ENCODE measurements at places on chromosomes 1 and 21. TPM values are rescaled to one million over a fixed set of nuclear protein-coding genes. Genes with fewer than 3 reads are reported as not detected.

The RXFP4 gene
- not detected for total RNA-seq

The HTR6 gene
- total RNA-seq: not detected

The LRRC53 gene
- not detected for total RNA-seq

The OPTC gene
- not detected for total RNA-seq

The POU3F1 gene
- not detected for total RNA-seq

The OR13G1 gene
- total RNA-seq: not detected

The LENEP gene
- total RNA-seq: 0.42 TPM

The OLIG2 gene
- not detected for total RNA-seq

The TTC34 gene
- 0.13 TPM for total RNA-seq

The TNFRSF8 gene
- not detected for total RNA-seq

The LRRC71 gene
- total RNA-seq: not detected
